ENCODE measurements at places on chromosomes 6 and 20.

GRCh38 chr6:99611148-99611547, 4.5 kb downstream of the PRDM13 start:
- DNase-seq, result no peak

DNA sequence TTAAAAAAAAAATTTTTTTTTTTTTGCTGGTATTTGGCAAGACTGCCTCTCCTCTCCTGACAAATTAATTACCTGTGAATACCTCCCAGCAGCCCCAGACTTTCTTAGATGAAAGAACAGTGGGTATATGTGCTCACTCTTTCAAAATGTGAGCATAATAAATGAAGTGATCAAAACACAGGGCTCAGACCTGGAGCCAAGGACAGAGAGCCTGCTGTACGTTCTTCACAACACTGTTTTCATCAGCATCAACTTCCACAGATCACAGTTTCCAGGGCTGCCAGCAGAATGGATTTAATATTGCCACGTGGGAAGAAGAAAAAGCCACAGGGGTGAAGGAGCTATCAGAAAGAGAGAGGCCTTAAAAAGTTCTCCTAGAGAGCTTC, 25.3 kb upstream of the NRSN1 start:
- DNase-seq, result no peak

DNA sequence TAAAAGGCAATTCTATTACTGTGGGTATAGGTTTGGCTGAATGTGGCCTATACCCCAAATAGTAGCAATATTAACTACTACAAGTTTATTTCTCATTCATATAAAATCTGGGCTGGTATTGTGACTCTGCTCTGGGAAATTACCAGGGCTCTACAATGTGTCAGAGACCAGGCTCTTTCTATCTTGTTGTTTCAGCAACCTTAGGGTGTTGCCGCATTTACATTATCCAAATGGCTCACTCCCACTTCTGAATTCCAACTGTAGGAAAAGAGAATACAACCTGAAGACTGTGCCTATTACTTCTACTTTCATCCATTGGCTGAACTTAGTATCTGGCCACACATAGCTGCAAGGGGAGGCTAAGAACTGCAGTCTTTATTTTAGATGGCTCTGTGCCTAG, 106.7 kb upstream of the CENPW start:
- DNase-seq, result no peak

DNA sequence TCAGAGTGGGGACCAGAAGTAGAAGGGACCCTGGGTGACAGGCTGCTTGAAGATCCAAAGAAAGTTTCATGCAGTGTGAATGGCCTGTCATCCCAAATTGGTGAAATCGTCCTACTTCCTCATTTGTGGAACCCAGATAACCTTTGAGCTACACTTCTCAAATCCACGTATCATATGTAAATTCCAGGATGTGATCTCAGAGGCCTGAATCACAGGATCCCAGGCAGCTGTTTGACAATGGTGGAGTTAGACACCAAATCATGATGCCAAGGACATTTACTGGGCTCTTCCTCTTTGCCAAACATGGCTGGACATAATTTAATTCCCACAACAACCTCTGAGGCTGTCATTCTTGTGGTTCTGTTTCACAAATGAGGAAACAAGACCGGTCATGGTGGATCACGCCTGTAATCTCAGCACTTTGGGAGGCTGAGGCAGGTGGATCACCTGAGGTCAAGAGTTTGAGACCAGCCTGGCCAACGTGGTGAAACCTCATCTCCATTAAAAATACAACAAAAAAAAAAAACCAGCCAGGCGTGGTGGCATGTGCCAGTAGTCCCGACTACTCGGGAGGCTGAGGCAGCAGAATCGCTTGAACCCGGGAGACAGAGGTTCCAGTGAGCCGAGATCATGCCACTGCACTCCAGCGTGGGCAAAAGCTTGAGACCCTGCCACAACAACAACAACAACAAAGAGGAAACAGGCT, 39.9 kb upstream of the TTPAL start:
- no peak for DNase-seq

DNA sequence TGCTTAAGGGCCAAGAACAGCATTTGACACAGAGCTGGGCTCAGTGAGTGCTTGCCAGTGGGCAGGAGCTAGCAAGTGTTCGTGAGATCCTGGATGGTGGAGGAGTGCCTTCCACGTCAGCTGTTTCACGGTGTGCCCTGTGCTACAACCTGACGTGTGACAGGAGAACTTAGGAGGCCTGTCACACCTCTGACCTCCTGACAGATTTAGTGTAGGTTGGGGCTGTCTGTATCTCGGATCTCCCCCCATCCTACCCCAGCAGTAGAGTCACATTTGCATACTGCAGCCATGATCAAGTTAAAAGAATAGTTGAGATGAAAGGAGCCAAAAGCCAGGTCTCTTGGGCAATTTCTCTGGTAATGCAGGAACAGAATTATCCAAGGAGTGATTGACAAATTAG, 200.8 kb upstream of the CHD6 start:
- DNase-seq, result no peak

- DNase-seq, result no peak
These were observed 161.3 kb upstream of the GGTLC1 start for GRCh38 chr20:24149881-24150307.

DNA sequence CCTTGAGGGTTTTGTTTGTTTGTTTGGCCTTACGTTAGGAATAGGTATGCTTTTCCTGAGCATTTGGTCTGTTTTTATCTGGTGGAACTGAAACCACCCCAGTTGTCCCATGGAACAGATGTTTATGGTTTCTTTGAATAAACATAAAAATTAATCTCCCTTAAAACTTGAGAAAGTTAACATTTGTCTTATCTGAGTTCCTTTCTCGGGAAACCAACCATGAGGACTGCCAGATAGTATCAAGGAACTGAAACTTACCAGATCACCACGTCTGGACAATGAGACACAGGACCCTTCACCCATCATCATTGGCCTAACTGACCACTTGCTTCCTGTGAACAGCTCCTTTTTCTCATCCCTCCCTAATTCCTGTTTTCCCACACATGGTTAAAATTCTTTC, 15.3 kb upstream of the HECA start:
- DNase-seq, result no peak

- no peak for DNase-seq
These were observed 472.1 kb upstream of the RNF217 start for GRCh38 chr6:124490122-124490521.

GRCh38 chr20:57615445-57615811, 4.8 kb downstream of the ZBP1 start:
- no peak for DNase-seq

DNA sequence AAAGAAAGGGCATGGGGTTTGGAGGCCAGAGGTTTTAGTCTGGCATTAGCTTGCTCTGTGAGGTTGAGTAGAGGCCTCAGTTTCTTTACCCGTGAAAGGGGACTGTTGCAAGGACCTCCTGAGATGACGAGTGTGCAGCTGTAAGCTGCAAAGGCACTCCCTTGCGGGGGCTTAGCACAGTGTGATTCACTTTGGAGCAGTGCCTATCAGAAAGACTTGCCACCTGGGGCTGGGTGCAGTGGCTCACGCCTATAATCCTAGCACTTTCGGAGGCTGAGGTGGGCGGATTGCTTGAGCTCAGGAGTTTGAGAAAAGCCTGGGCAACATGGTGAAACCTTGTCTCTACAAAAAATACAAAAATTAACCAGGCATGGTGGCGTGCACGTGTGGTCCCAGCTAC, 7.5 kb upstream of the BAK1 start:
- no peak for DNase-seq

DNA sequence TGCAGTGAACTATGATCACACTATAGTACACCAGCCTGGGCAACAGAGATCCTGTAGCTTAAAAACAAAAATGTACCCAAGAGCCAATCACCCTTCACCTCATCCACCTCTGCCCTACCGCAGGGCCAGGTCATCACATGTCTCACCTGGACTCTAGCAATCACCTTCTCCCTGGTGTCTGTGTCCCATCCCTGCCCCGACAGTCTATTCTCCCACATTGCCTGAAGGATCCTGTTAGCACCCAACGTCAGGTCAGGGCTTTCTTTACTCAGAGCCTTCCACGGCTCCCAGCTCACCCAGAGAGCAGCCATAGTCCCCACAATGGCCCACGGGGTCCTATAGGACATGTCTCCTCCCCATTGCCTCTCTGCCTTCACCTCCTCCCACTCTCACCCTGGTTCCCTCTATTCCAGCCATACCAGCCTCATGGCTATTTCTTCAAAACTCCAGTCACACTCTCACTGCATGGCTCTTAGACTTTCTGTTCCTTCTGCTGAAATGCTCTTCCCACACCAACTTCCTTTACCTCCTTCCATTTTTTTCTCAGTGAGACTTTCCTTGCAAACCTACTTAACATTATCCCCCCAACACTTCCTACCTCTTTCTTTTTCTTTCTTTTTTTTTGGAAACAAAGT, 22.5 kb upstream of the ARFGEF2 start:
- no peak for DNase-seq

- DNase-seq, result no peak
These were observed 878.7 kb upstream of the MAN1A1 start for GRCh38 chr6:120228297-120228696.

GRCh38 chr6:52423971-52424381, 3.8 kb downstream of the EFHC1 start:
- DNase-seq, result peak; percentile 30

- no peak for DNase-seq
These were observed 23.6 kb upstream of the EDN1 start for GRCh38 chr6:12266571-12266970.

GRCh38 chr6:34568341-34569201, 12.4 kb upstream of the SPDEF start:
- no peak for DNase-seq

DNA sequence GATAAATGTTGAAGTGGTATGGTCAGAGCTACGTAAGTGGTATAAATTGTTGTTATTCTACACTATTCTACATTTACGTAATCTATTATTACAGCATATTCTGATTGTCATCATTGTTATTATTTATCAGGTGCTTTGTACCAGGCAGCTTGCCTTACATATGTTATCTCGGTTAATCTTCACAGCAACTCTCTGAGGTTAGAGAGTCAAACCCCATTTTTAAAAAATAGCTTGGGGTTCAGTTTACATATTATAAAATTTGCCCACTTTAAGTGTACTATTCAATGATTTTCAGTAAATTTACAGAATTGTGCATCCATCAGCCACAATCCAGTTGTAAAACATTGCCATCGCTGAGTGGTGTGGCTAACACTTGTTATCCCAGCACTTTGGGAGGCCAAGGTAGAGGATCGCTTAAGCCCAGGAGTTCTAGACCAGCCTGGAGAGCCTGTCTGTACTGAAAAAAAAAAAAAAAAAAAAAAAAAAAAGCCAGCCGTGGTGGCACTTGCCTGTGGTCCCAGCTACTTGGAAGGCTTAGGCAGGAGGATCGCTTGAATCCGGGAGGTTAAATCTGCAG, 35.5 kb downstream of the PPP1R16B start:
- no peak for DNase-seq

DNA sequence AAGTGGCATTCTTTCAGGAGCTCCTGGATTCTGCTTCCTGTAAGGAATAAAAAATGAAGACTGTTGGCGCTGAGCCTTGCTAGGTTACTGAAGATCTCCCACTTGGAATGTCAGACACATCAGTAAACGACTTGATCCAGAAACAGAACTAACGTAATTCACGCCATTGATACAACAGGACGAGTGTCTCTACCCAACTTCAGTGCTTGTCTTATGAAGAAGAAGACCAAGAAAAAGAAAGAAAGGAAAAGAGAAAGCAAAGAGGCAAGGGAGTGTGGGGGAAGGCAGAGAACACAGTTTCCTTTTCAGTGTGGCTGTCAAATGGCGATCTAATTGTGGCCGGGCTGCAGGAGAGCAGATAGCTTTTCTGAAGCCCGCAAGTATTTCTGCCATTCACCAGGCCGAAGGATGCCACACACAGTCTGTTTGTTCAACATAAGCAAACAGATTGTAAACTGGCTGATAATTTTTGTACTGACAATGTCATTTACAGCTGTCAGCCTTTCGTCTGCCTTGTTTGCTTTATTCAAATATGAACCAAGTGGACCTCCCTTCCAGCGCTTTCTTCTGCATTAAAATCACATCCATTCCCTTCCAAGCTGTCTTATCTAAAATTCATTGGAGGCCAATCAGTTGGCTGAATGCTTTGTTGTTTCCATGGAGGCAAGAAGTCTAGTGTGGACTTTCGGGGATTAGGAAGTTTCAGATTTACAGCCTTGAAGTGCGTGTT, 180.6 kb downstream of the FOXA2 start:
- DNase-seq, result no peak

- DNase-seq, result no peak
These were observed 1.4 kb upstream of the SCRT2 start for GRCh38 chr20:676967-677366.

DNA sequence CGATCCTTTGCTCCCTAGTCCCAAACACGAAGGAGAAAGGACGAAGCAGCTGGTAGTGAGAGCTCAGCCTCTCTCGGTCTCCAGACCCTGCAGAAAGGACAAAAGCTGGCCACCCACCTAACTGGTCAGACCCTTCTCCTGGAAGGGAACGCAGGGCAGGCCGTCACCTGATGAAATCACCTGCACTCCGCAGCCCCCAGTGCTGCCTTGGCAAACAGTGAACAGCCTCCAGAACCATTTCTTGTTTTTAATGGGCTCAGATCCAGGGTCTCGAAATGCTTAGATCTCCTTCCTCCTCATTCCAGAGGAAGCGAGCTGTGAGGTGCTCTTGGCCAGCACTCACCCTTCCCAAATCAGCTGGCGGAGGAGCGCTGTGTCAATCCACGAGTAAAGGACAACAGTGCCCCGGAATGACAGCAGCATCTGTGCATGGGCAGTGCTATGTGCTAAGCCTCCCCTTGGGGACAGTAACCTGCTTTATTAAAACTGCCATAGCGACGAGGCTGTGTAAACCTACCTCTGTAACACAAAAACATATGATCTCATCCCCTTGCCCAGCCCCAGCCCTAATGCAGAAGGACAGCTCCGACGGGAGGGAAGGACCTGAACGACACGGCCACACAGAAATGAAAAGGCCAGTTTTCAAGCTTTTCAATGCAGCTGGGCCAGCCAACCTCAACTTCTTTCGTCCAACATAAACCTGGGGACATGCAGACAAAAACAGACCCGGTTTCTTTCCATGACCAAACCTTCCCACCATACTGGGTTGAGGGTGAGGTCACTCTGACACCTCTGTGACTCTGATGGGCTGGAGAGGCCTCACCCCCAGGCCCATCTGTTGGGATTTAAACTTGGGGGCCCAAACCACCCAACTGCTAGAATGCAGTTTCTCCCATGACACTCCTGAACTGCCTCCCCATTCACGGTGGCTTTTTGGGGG, 43.3 kb downstream of the SULF2 start:
- DNase-seq, result no peak

DNA sequence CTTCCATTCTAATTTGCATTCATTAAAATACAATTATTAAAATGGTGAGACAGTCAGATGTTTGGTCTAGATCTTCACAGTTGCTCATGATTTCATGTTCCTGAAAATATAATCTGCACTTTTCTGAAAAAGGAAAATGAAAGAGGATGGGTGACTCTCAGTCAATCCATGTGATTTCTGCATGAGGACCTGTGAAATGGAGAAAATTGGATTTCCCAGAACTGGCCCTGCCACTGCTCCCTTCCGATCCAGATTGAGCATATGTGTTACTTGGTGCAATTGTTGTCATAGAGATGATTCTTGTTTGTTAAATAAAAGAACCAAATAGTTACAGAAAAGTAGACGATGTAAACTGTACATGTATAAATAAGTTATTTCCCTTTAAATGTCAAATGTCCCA, 37.4 kb downstream of the HAO1 start:
- no peak for DNase-seq

GRCh38 chr6:125944434-125944816, 12.1 kb upstream of the HINT3 start:
- DNase-seq, result no peak

GRCh38 chr6:33724102-33725023, 12.9 kb upstream of the UQCC2 start:
- no peak for DNase-seq

GRCh38 chr6:35240838-35241801, 18.4 kb upstream of the ZNF76 start:
- peak; percentile 32 for DNase-seq

GRCh38 chr6:21751608-21752007, 158.1 kb downstream of the SOX4 start:
- peak; percentile 55 for DNase-seq
